MV-4-11 (cell line): ENCODE measurements at places on chromosomes 11 and 22.
A peak's percentile ranks its signal among the peaks of the same experiment; 100 is the strongest.

DNA sequence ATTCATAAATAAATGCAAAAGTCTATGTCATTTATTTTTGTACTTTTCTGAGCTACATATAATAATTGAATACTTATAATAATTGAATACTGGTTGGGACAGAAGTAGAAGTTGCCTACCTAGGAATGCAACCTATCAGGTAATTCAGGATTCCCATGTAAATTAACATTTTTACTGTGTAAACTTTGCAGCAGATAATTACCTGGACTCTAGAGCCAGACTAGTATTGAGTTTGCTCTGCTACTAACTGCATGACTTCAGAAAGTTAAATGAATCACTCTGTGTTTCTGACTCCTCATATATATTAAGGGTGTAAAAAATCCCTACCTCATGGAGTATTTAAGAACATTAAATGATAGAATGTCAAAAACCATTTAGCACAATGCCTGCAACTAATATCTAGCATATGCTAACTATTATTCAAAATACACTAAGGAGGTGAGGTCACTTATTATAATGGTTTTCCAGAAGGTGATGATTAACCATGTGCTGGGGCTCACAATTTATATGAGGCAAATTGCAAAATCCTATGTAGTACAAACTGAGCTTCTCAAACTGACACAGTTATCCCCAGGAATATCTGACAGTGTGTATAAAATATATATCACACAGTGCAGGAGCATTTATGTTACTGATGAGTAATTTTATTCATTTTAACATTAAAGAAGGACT is 138.1 kb upstream of the ANO3 start:
- DNase-seq = no peak

DNA sequence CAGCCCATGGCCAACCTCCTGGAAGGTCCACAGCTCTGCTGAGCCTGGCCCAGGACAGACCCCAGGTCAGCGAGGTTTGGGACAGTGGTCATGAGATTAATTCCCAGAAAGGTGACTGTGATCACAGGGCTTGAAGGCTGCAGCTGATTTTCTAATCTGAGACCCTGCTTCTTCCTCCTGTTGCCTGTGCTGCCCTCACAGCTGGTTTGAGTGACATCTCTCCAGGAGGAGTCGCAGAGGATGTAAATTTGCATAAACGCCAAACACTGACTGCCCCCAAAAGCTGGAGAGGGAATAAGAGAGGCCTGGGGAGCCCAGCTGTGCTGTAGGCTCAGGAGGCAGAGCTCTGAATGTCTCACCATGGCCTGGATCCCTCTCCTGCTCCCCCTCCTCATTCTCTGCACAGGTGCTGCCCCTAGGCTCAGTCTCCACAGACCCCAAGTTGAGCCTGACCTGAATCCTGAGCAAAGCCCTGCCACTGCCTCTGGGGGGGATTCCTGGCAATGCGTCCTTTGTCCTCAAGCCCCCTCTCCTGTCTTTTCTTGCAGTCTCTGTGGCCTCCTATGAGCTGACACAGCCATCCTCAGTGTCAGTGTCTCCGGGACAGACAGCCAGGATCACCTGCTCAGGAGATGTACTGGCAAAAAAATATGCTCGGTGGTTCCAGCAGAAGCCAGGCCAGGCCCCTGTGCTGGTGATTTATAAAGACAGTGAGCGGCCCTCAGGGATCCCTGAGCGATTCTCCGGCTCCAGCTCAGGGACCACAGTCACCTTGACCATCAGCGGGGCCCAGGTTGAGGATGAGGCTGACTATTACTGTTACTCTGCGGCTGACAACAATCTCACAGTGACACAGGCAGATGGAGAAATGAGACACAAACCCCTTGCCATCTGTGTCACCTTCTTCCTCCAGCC is 23.8 kb downstream of the GGTLC2 start:
- no peak for DNase-seq

GRCh38 chr11:19672586-19673206 is 39.9 kb upstream of the NAV2 start:
- DNase-seq = peak; percentile 56

GRCh38 chr11:68312780-68313573 is 586 bp downstream of the LRP5 start:
- no peak for DNase-seq

DNA sequence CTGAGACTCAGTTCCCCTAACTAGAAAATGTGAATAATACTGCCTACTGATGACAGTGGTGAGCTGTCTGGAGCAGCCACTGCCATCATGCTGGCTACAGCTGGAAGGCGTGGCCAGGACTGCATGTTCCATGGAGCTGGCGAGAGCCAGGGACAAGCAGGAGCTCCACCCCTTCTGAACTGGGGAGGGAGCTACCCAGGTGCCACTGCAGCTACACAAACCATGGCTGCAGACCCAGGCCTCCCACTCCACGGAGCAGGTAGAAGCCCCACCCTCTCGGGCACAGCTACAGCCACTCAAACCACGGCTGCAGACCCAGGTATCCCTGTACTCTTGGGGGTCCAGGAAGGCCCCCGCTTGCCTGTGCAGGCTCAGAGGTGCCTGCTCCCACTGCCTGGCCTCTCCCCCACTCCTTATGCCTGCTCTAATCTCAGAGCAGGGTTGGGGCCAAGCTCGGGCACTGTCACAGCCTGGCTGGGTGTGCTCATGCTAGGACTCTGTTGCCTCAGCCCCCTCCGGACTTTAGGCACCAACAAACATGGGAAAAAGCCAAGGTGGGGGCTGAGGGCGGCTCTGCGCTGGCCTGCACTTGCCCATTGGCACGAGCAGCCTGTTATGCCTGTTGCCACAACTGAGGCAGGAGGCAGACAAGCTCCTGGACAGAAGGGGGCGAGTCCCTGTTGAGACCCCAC is 51.7 kb downstream of the RAB30 start:
- DNase-seq = no peak

GRCh38 chr22:19821523-19822300 is 33.0 kb downstream of the GNB1L start:
- DNase-seq = no peak

DNA sequence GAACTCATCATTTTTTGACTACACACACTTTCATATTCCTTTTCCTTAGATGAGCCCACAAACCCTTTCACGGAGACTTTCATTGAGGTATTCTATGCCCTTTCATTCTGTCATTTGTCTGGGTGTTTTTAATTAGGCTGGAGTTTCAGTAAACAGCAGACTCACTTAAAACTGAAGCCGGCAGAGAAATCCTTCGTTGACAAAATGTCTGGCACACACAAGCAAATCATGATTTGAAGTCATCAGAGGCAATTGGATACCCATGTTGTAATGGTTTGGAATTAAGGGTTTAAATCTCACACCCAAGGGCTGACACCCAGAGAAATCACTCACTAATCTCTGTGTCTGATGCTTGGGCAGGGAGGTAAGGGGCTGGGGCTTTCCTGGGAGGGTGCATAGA is 127.1 kb downstream of the EHF start:
- DNase-seq = no peak

DNA sequence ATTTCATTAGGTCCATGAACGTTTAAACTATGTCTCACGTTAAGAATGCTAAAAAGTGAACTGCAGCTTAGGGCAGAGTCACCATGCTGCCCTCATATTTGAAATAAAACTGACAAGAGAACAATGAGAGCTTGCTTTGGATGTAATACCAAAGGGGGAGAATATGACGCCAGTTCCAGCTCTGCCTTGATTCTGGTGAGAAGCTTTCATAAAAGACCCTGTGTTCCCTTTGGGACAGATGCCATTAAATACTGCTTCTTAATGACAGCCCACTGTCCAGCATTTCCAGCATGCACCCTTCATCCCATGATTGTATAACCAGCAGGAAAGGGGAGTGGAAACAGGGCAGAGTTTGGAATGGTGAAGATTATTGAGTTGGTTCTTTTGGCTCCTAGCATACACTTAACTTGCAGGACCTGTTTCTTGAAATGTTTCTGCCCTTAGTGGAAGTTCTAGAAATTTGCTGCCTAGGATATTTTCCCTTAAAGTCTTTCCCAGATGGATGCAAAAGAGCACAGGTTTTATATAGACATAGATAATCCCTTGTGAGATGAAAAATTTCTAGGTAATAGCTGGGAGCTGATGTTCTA is 139.3 kb upstream of the LDLRAD3 start:
- DNase-seq = no peak

DNA sequence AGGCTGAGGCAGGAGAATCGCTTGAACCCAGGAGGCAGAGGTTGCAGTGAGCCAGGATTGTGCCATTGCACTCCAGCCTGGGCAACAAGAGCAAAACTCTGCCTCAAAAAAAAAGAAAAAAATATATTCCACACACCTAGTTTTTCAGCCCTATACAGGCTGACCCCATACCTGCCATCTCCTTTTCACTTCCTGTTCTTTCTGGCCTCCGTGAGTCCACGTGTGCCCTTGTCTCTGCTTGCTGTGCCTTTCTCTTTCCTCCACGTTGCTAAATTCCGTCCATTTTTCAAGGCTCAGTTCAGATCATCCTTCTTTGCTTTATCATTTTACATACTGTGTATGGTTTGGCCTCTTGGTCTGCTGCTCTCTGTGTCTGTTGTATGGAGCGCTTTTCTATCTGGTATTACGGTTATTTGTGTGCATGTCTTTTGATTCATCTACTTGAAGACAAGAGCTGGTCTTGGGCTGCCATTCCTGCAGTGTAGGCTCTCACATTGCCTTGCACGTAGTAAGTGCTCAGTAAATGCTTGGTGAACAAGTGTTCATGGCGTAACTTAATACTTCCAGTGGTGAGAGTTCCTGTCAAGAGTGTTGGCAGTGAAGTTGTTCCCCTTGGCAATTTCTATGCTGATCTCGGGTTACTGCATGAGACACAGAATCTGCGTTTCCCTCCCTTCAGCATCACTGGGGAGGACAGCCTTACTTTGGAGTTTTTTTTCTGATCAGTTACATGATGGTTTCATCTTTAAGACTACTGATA is 57.5 kb downstream of the PTPRJ start:
- peak; percentile 25 for DNase-seq

GRCh38 chr11:91173701-91174100 is 950.9 kb upstream of the CHORDC1 start:
- no peak for DNase-seq

GRCh38 chr11:47154616-47155570 is 21.8 kb downstream of the ARFGAP2 start:
- no peak for DNase-seq

- DNase-seq = no peak
These were observed 1.2 kb downstream of the GPR83 start for GRCh38 chr11:94400050-94400449.

- no peak for DNase-seq
These were observed 334.8 kb downstream of the GUCY1A2 start for GRCh38 chr11:106683435-106683834.

DNA sequence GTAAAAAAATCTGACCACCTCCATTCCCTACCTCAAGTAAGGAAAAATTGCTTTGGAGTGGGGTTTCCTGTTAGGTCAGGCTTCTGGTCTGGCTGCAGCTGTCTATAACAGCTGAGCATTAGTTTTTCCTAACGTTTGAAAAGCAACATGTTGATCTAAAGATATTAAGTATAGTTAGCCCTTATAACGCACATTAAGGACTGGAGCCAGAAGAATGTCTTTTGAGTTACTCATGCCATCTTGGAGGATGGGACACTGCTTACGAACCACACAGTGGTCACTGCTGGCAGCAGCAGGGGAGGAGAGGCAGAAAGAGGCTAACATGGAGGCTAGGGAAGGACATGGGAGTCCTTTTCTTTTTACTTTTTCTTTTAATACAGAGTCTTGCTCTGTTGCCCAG is 44.1 kb upstream of the GDPD4 start:
- no peak for DNase-seq

GRCh38 chr11:14340721-14341120 is 18.3 kb downstream of the RRAS2 start:
- no peak for DNase-seq

GRCh38 chr11:102357116-102357515 is 10.1 kb downstream of the BIRC2 start:
- no peak for DNase-seq

DNA sequence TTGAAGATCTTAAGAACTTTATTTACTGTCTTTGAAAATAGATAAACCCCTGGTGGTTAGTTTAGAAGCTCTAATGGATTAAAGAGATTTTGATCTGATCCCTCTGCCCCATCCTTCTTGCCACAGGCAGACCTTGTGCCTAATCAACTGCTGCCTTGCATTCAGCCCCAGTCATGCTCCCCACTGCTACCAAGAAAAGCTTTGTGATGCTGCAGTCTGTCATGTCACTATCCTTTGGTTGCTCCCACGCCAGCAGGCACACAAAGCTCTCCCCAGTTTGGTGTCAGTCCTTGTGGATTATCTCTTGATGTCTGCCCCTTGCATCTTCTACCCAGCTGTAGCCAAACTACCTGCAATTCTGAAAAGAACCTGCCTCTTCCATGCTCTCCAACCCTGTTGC is 112.2 kb downstream of the MTNR1B start:
- DNase-seq = no peak

DNA sequence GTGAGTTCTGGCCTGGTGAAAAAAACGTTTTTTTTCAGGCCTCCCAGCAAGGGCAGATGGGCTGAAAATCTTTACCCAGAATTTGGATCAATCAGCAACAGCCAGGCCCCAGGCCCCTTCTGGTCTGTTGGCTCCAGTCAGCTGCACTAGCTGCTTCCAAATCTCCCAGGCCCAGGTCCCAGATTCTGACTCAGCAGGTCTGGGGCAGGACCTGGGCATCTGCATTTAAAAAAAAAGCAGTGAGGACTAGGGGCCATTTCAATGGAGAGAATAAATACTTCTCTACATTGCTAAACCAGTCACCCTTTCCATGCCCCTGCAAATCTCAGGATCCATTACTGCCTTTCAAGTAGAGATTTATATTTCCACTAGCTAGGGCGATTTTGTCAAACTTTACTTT is 4.3 kb downstream of the SLC15A3 start:
- no peak for DNase-seq

GRCh38 chr11:124761301-124762104 is 587 bp downstream of the ESAM start:
- DNase-seq = no peak

DNA sequence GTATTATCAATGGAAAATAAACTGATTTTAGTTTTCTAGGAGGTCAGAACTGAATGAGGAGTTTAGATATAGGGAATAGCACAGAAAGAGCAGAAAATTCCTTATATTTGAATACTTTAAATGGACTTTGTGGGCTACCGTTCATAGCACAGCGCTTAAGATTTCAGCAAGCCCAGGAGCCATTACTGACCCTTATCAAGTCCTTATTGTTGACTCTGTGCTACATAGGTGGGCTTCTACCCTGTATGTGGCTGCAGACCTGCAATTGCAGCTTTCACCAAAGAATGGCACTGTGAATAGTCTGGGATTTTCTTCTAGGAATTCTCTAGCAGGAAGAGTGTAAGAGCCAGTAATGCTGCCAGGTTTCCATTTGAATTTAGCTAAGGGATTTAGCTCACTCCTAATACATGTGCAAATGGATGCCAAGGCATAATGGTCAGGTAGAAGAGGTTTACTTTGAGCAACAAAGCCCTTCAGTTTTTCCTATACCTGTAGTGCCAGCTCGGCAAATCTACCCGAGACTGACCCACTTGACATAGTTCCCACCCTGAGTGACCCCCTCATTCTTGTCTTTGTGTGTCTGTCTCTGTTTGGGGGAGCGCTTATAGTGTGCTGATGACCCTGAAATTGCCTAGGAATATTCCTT is 42.5 kb upstream of the DLAT start:
- no peak for DNase-seq

GRCh38 chr22:35785181-35785923 is 67.7 kb downstream of the APOL5 start:
- DNase-seq = peak; percentile 62
